A673 (cell line): ENCODE measurements at places on chromosomes 6 and 20. TPM values are rescaled to one million over a fixed set of nuclear protein-coding genes. Genes with fewer than 3 reads are reported as not detected.
A peak's percentile ranks its signal among the peaks of the same experiment; 100 is the strongest.

GRCh38 chr6:13217206-13217905 is 111.0 kb downstream of the TBC1D7 start:
- peaks cover 8% of the 10 kb centered on the region for H3K4me1 ChIP-seq
- no peak overlapping the region for H3K4me3 ChIP-seq
- H3K36me3 ChIP-seq: no peaks in the 10 kb centered on the region
- no peak for DNase-seq
- H3K27me3 ChIP-seq: no peaks in the 10 kb centered on the region
- no peak overlapping the region for H3K27ac ChIP-seq

GRCh38 chr20:48102076-48102787 is 317.0 kb upstream of the SULF2 start:
- no peaks in the 10 kb centered on the region for H3K36me3 ChIP-seq
- H3K4me1 ChIP-seq: no peaks in the 10 kb centered on the region
- DNase-seq: no peak
- no peak overlapping the region for H3K27ac ChIP-seq

The HLA-DQB1 gene
- total RNA-seq: not detected in 2 replicates

DNA sequence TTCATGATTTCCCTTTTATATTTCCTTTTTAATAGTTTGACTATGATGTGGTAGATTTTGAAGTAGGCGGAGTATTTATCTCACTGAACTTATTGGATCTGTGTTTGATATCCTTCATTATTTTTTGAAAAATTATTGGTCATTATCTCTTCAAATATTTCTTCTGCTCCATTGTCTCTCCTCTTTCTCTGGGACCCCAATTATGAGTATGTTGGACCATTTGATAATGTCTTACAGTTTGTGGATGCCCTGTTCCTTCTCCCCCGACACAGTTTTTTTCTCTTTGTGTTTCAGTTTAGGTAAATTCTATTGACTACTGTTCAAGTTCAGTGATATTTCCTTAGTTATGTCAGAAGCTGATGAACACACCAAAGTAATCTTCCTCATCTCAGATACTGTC is 49.4 kb upstream of the COL10A1 start:
- no peaks in the 10 kb centered on the region for H3K36me3 ChIP-seq
- no peak overlapping the region for H3K4me3 ChIP-seq
- H3K27me3 ChIP-seq: no peaks in the 10 kb centered on the region
- DNase-seq: no peak

GRCh38 chr6:97422171-97422570 is 139.2 kb upstream of the MMS22L start:
- no peaks in the 10 kb centered on the region for H3K4me1 ChIP-seq
- no peaks in the 10 kb centered on the region for H3K27me3 ChIP-seq
- DNase-seq: no peak
- no peaks in the 10 kb centered on the region for H3K36me3 ChIP-seq
- no peak overlapping the region for H3K27ac ChIP-seq

GRCh38 chr20:34445177-34446065 is 70.8 kb upstream of the DYNLRB1 start:
- no peaks in the 10 kb centered on the region for H3K27me3 ChIP-seq
- H3K4me1 ChIP-seq: no peaks in the 10 kb centered on the region
- DNase-seq: no peak

The ACTL10 gene
- 0.39 and 0.47 TPM in 2 replicates for total RNA-seq

The NFATC2 gene
- 0.64 and 0.76 TPM in 2 replicates for total RNA-seq

The BCAS1 gene
- total RNA-seq: 1.4 and 2.6 TPM in 2 replicates

The DLL1 gene
- total RNA-seq: 1.1 and 1.2 TPM in 2 replicates

- no peak overlapping the region for H3K27ac ChIP-seq
- no peak for DNase-seq
- no peaks in the 10 kb centered on the region for H3K4me1 ChIP-seq
Observed at GRCh38 chr6:158575550-158575949, 15.7 kb downstream of the TMEM181 start.

The LRFN2 gene
- total RNA-seq: 22.3 and 26.6 TPM in 2 replicates

- H3K27me3 ChIP-seq: no peaks in the 10 kb centered on the region
- H3K36me3 ChIP-seq: no peaks in the 10 kb centered on the region
- peak; percentile 20 for DNase-seq
- no peaks in the 10 kb centered on the region for H3K4me1 ChIP-seq
Observed at GRCh38 chr6:147166360-147166944, 37.8 kb upstream of the STXBP5 start.

The PRND gene
- 0.09 TPM in 1 of 2 replicates, not detected in the other for total RNA-seq

The OR2B6 gene
- 0.32 and 0.46 TPM in 2 replicates for total RNA-seq

The F13A1 gene
- total RNA-seq: not detected in 2 replicates

DNA sequence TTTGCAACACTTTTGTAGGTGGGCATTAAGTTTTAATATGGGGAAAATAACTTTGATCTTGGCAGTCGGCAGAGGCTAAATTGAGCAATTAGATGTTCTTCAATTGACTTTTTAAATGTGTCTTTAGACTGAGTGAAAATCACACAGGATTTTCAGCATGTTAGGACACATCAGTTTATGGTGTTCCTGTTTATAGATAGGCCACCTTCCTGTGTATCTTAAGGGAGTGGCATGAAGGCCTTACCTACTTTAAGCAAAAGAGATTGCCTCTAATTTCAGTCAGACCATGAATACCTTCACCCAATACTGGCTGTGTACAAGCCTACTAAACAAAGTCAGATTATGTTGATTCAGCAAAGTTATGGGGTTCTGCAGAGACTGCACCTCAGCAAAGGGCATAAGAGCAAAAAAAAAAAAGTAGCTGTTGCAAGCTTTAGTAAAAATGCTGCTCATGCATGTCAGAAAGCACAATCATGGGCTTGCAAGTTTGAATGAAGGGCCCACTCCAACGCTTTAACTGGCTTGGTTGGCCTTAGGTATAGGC is 848.4 kb downstream of the PHF3 start:
- no peak overlapping the region for H3K27ac ChIP-seq
- no peaks in the 10 kb centered on the region for H3K36me3 ChIP-seq
- no peak for DNase-seq
- H3K27me3 ChIP-seq: no peaks in the 10 kb centered on the region
- no peak overlapping the region for H3K4me3 ChIP-seq
- no peaks in the 10 kb centered on the region for H3K4me1 ChIP-seq

The ATXN1 gene
- total RNA-seq: 25.6 and 25.7 TPM in 2 replicates

- no peaks in the 10 kb centered on the region for H3K36me3 ChIP-seq
- H3K4me1 ChIP-seq: peaks cover 3% of the 10 kb centered on the region
Observed at GRCh38 chr20:59117526-59117925, 46.1 kb upstream of the ZNF831 start.

DNA sequence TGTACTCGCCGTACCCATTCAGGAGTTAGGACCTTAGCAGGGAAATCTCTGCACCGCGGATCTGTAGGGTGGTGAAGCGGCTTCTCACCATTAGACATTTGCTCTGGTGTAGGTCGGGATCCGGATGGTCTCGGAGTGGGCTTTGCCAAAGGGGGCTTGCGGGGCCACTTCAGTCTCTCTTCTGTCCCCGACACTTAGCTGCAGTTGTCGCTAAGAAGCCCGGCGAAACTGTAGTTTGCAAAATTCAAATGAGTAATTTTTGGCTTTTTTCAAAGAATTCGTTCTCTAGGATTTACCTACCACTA is 433 bp downstream of the QRSL1 start:
- peak overlapping the region; percentile 86 for H3K27ac ChIP-seq
- H3K4me3 ChIP-seq: peak overlapping the region; percentile 91
- no peaks in the 10 kb centered on the region for H3K36me3 ChIP-seq
- H3K27me3 ChIP-seq: no peaks in the 10 kb centered on the region
- DNase-seq: no peak
- peaks cover 7% of the 10 kb centered on the region for H3K4me1 ChIP-seq

GRCh38 chr6:20805021-20805420 is 270.8 kb downstream of the CDKAL1 start:
- no peak overlapping the region for H3K27ac ChIP-seq
- DNase-seq: no peak
- H3K36me3 ChIP-seq: peaks cover 4% of the 10 kb centered on the region

DNA sequence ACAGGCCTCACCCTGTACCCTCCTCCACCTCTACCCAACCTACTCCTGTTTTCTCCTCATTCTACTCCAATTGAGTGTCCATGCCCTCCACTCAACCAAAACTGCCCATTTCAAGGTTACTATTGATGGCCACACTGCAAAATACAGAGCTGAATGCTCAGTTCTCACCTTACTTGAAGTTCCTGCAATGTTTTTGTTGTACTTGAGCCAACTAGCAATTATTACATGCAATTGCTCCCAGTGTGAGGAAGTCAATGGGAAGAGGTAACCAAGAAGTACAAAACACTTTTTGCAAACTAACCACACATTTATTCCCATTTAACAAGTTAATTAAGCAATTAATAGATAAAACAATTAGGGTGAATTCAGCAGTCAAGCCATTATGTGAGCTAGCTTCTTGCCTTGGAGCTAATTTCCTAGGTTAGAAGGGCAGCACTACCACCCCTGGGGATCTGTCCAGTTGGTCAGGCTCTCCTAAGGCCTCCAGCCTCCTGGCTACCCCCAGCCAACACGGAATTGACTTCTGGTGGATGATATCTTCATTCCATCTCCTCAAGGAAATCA is 52.4 kb upstream of the GGTLC1 start:
- H3K4me1 ChIP-seq: no peaks in the 10 kb centered on the region
- no peak for DNase-seq
- H3K36me3 ChIP-seq: no peaks in the 10 kb centered on the region
- no peaks in the 10 kb centered on the region for H3K27me3 ChIP-seq

GRCh38 chr6:88884361-88884760 is 79.1 kb downstream of the RNGTT start:
- no peak for DNase-seq
- no peaks in the 10 kb centered on the region for H3K4me1 ChIP-seq
- peaks cover 4% of the 10 kb centered on the region for H3K36me3 ChIP-seq
- no peaks in the 10 kb centered on the region for H3K27me3 ChIP-seq

GRCh38 chr6:8080362-8081151 is 16.4 kb upstream of the BLOC1S5 start:
- peaks cover 39% of the 10 kb centered on the region for H3K4me1 ChIP-seq
- H3K27me3 ChIP-seq: no peaks in the 10 kb centered on the region
- DNase-seq: peak; percentile 24
- H3K4me3 ChIP-seq: no peak overlapping the region
- peaks cover 17% of the 10 kb centered on the region for H3K36me3 ChIP-seq
- no peak overlapping the region for H3K27ac ChIP-seq

GRCh38 chr6:109202409-109203264 is 107.3 kb downstream of the CEP57L1 start:
- H3K27me3 ChIP-seq: no peaks in the 10 kb centered on the region
- no peaks in the 10 kb centered on the region for H3K36me3 ChIP-seq
- DNase-seq: no peak
- H3K4me3 ChIP-seq: no peak overlapping the region

- H3K27me3 ChIP-seq: no peaks in the 10 kb centered on the region
- H3K36me3 ChIP-seq: no peaks in the 10 kb centered on the region
- no peaks in the 10 kb centered on the region for H3K4me1 ChIP-seq
- H3K4me3 ChIP-seq: no peak overlapping the region
- no peak overlapping the region for H3K27ac ChIP-seq
Observed at GRCh38 chr6:164749221-164750064, 560.0 kb downstream of the C6orf118 start.

DNA sequence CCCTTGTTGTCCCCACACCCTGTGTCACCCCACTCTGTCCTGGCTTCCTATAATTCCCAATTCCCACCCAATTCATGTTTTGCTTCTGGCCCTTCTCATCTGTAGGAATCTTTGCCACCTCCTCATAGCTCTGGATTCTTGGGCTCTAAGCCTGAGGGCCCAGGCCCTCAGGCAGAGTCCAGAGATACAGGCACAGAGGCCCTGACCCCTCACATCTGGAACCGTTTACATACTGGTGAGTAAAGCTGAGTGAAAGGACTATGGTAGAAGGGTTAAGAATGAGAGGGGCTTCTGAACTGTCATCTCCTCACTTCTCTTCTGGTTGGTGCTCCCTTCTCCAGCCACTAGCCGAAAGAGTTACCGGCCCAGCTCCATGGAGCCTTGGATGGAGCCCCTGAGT is 13.6 kb downstream of the PRRC2A start:
- no peak overlapping the region for H3K4me3 ChIP-seq
- peaks cover 99% of the 10 kb centered on the region for H3K36me3 ChIP-seq
- DNase-seq: no peak
- H3K27ac ChIP-seq: no peak overlapping the region
- no peaks in the 10 kb centered on the region for H3K27me3 ChIP-seq
- no peaks in the 10 kb centered on the region for H3K4me1 ChIP-seq

The NECAB3 gene
- 83.1 and 100 TPM in 2 replicates for total RNA-seq

DNA sequence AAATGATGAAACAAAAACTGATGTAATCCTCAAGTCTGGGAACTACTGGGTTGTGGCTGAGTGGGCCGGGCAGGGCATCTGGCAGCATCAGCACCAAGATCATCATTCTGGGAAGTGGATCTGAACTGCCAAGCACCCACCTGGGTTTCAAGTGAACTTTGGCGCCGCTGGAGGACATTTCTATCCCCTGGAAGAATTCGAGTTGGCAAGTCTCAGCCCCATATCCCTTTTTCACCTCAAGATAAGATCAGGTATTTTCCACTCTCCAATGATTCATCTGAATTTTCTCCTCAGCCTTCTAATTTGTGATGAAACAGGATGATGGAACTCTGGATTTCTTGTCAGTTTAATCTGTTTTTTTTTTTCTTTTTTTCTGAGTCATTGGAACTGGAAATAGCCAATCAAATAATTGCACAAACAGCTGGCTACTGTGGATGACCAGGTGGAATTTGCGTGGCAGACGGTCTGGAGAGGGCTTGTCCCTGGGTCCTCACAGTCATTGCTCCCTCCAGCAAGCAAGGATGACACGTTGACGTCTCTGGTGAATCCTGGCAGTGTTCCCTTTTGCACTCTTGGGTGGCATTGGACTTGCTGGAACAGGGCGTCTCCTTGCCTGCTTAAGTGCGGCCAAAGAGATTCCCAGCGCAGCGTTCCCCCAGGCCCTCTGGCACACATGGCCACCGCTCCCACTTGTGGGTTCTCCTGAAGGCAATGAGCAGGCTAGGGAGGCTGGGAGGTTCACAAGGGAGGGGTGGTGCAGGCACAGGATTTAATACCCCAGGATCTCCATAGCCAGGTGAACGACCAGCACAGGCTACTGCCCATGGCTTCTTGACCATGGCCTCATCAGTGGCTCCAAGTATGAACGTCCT is 80.4 kb downstream of the DHX35 start:
- H3K4me3 ChIP-seq: no peak overlapping the region
- peaks cover 23% of the 10 kb centered on the region for H3K36me3 ChIP-seq
- H3K27ac ChIP-seq: no peak overlapping the region
- H3K4me1 ChIP-seq: no peaks in the 10 kb centered on the region
